T-helper 17 cell (primary cell): ENCODE measurements at places on chromosomes 1 and 21.

DNA sequence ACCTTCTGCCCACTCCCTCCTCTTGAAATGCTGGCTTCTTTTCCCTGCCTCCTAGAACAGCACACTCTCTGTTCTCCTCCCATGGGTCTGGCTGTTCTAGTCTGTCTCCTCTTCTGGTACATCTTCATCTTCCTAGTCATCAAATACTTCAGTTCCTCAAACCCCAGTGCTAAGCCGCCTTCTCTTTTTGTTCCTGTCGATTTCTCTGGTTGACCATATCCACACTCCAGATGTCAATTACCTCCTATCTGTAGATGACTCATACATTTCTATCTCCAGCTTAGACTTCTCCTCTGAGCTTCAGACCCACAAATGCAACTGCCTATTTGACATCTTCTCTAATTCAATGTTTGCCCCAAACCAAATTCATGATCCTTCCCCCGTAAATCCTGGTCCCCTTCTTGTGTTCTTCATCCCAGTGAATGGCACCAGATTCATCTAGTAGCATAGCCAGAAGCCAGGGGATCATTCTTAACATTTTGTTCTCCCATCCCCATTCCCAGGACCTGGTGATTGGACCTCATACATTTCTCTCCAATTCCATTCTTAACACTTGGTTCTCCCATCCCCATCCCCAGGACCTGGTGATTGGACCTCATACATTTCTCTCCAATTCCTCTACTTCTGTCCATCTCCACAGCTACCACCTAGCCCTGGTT, 35.9 kb downstream of the USP24 start:
- H3K4me3 ChIP-seq = no peak overlapping the region
- peaks cover 4% of the 10 kb centered on the region for H3K36me3 ChIP-seq

DNA sequence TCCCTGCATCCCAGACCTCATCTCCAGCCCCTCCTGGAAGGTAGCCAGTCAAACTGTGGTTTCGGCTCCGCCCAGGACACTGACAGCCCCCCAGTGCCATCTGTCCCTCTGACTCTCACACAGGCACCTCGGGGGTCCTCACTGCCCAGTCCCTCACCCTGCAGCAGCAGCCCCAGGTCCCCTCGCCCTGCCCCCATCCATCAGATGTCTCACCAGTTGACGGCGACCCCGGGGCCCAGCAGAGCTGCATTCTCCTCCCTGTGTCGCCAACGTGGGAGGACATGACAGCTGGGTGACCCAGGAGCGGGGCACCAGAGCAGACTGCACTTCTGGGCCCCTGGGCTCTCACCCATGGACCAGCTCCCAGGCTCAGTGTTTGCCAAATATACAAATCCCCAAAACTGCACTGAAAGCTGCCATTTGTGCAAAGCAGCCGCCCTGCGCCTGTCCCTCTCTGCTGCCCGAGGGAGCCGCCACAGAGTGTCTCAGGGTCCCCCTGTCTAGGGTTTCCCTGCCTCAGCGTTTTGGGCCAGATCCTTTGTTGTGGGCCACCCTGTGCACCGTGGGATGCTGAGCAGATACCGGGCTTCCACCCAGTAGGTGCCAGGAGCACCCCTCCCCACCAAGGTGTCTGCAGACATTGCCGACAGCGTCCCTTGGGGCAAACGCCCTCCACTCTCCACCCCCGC, 48.2 kb downstream of the PRDM15 start:
- no peak for DNase-seq
- no peaks in the 10 kb centered on the region for H3K4me1 ChIP-seq
- peaks cover 3% of the 10 kb centered on the region for H3K36me3 ChIP-seq
- H3K27ac ChIP-seq = peak overlapping the region; percentile 29

DNA sequence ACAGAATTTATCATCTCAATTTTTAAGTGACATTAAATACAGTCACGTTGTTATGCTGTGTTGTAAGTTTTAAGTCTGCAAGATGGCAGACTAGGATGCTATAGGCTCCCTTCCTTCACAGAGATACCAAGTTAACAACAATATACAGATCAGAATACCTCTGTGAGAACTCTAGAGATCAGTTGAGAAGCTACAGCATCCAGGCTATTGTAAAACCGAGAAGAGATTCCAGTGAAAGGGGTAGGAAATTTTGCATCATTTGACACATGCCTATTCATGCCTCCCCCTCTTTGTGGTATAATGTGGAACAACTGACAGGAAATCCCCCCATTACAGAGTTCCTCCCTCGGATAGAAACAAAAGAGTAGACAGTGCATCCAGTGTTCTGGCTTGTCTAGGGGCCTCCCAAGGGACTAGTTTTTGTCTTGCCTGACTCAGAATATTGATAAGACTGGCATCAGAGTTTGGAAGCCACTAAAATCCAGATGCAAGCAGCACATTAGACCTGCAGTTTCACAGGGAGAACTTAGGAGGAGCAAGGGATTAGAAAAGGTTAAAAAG, 80.6 kb downstream of the LBR start:
- peaks cover 45% of the 10 kb centered on the region for H3K27me3 ChIP-seq
- no peak overlapping the region for H3K27ac ChIP-seq
- no peak for DNase-seq
- H3K4me3 ChIP-seq = no peak overlapping the region

DNA sequence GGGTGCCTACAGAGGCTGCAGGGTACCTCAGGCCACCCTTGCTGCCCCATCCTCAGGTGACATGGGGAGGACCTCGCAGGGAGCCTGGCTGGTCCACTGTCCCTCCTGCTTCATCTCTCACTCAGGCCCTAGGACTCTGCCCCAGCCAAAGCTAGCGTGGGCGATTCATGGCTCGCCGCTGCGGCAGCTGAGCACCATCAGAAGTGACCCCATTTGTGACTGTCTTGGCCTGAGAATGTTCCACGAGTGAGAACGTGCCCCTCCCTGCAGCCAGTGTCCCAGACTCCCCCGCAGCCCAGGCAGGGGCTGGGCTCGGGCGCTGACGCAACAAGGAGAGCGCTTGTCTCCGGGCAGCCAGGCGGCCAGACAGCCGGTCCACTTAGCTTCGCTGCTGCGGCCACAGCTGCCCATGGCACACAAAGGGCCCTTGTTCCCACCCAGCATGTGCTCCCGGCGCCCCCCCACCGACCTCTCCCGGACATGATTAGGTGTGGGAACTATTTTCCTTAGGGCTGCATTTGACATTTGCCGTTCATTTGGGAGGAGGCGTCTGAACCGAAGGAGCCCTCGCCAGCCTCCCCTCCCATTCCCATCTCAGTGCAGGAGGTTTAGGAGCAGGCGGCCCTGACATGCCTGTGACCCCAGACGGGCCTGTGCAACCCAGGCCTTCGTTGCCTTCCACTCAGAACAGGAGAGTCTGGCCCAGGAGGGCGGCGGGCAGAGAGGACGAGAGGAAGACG, 19.3 kb upstream of the POFUT2 start:
- no peak overlapping the region for H3K4me3 ChIP-seq
- H3K27me3 ChIP-seq = peaks cover 24% of the 10 kb centered on the region
- DNase-seq = no peak
- peak overlapping the region; percentile 83 for H3K27ac ChIP-seq
- peaks cover 14% of the 10 kb centered on the region for H3K4me1 ChIP-seq

DNA sequence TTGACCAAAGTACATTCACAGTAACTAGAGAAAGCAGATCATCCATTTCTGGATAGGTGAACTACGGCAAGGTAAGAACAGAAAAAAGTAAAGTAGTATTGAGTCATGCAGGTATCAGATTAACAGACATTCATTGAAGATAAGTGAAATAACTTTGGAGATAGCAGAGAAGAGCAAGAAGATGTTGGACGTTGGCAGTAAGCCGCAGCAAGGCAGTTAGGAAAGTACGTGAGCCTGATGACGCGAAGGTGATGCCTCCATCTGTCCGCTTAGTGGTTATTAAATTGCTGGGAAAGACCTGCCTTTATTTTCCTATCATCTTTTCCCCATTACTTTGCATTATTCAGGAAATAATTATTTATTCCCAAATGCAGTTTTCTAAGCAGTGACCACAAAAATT, 24.9 kb upstream of the KIAA1614 start:
- H3K36me3 ChIP-seq = peaks cover 9% of the 10 kb centered on the region
- no peak for DNase-seq
- H3K4me3 ChIP-seq = no peak overlapping the region
- H3K27ac ChIP-seq = no peak overlapping the region

- H3K36me3 ChIP-seq = no peaks in the 10 kb centered on the region
- no peak for DNase-seq
- peaks cover 3% of the 10 kb centered on the region for H3K4me1 ChIP-seq
These were observed 30.6 kb upstream of the COL6A1 start for GRCh38 chr21:45950740-45951515.

DNA sequence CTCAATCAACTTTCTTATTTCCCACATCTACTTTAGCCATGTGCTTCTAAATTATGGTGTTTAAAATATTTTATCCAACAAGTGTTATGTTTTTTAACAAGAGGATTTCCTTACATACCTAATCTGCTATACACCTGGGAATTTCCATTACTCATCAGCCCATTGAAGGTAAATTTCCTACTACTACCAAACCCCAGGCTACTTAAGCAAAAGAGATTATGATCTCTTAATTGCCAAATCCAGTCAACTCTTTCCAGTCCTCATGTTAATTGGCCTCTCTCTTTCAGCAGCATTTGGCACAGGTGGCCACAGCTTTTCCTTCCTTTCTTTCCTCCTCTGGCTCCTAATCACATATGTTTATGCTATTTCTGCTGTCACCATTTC, 5.1 kb upstream of the C1orf162 start:
- no peak overlapping the region for H3K4me3 ChIP-seq
- DNase-seq = no peak

- H3K4me1 ChIP-seq = peaks cover 32% of the 10 kb centered on the region
- DNase-seq = no peak
- peak overlapping the region; percentile 75 for H3K27ac ChIP-seq
- no peaks in the 10 kb centered on the region for H3K36me3 ChIP-seq
- no peaks in the 10 kb centered on the region for H3K27me3 ChIP-seq
These were observed 2.5 kb upstream of the SLC6A9 start for GRCh38 chr1:44033756-44034155.

GRCh38 chr1:245939756-245940345, 567.2 kb downstream of the SMYD3 start:
- H3K4me3 ChIP-seq = no peak overlapping the region
- H3K4me1 ChIP-seq = peaks cover 25% of the 10 kb centered on the region
- H3K36me3 ChIP-seq = peaks cover 3% of the 10 kb centered on the region
- no peak for DNase-seq
- H3K27me3 ChIP-seq = no peaks in the 10 kb centered on the region

DNA sequence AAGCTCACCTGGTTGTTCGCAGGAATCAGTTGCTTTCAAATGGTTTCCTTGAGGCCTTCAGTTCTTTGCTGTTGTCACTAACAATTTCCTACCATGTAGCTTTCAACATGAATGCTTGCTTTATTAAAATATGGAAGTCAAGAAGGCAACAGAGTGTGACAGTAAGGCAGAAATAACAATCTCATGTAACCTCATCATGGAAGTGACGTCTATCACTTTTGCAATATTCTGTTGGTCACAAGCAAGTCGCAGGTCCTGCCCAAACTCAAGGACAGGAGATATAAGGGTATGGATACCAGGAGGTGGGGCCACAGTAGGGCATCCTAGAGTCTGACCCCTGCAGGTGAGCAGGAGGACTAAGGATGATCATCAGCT, 296.8 kb upstream of the ZP4 start:
- no peak for DNase-seq
- no peaks in the 10 kb centered on the region for H3K36me3 ChIP-seq
- no peaks in the 10 kb centered on the region for H3K4me1 ChIP-seq
- H3K27me3 ChIP-seq = no peaks in the 10 kb centered on the region
- H3K27ac ChIP-seq = no peak overlapping the region

DNA sequence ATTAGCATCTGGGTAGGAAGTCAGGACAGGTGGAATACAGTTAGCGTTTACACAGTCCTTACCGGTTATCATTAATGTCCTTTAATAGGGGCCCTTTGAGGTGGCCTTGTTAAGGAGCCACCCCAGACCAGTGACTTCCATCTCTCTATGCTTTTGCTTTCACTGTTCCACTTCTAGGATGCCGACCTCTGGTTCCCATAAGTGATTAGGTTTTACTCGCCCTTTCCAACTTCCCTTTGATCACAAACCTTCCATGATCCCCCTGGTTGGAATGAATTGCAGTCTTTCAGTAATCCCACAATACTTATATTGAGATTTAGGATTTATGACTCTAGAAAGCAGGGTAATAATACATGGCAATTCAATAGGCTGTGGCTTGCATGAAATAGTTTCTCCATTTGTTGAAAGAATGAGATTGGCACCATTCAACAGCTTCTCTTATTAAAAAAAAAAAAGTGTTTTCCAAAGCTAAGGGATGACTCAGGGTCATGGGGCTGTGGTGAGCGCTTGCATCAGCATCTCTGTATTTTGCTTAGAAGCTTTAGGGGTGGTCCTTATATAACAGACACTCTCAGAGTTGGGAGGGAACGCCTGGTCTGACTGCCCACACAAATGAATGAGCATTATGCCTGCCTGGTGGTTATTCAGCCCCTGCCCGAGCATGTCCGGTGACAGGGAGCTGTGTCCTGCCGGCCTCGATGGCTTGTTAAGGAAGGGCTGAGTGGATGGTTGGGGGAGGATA, 110.5 kb downstream of the CNIH3 start:
- H3K36me3 ChIP-seq = no peaks in the 10 kb centered on the region
- H3K4me3 ChIP-seq = no peak overlapping the region
- no peak for DNase-seq
- peaks cover 6% of the 10 kb centered on the region for H3K27me3 ChIP-seq

DNA sequence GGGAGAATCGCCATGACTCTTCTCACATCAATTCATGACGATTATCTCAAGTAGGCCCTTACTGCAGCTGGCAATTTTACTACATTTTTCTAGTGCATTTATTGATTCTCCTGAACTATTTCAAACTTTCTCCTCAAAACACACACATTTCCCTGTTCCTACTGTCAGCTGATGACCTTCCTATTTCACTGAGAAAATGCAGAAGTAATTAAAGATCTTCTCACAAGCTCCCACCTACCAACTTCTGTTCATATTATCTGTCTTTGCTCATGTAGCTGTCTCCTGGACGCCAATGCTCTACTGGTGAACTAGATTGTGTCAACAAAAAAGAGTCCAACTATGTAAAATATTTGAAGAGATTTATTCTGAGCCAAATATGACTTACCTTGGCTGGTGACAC, 36.4 kb upstream of the FASLG start:
- H3K4me3 ChIP-seq = no peak overlapping the region
- no peak overlapping the region for H3K27ac ChIP-seq
- no peaks in the 10 kb centered on the region for H3K27me3 ChIP-seq

GRCh38 chr1:32246888-32247273, at the start of gene FAM167B:
Gene FAM167B, plus strand, starts transcription at chr1:32247222. Its CDS starts 200 bp downstream, at chr1:32247422.
- H3K27ac ChIP-seq = peak within 1 kb of the TSS; percentile 100
- peak within 1 kb of the TSS; percentile 99 for H3K4me3 ChIP-seq
- peaks cover 7% of the 10 kb centered on the region for H3K36me3 ChIP-seq
- DNase-seq = no peak
- peaks cover 41% of the 10 kb centered on the region for H3K4me1 ChIP-seq

DNA sequence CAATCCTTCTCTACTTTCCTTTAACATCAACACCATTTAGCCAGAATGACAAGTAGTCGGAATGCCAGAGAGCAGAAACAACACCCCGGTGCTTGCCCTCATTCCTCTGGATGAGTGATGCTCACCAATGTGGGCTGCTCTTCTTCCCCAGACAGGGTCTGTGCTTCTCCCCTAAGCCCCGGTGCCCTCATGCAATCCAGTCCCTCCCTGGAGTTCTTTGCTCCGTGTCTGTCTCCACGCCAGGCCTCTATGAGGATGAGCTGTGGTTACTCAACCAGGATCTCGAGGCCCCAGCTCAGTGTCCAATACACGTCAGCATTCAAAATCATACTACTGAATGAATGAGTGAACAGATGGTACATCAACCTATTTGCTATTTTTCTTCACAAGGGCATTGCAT, 29.7 kb upstream of the PDE9A start:
- peak overlapping the region; percentile 21 for H3K27ac ChIP-seq
- H3K36me3 ChIP-seq = no peaks in the 10 kb centered on the region
- H3K4me1 ChIP-seq = no peaks in the 10 kb centered on the region
- H3K27me3 ChIP-seq = peaks cover 40% of the 10 kb centered on the region
